Glomerular endothelial cell (primary cell): ENCODE measurements at places on chromosomes 4 and X.

DNA sequence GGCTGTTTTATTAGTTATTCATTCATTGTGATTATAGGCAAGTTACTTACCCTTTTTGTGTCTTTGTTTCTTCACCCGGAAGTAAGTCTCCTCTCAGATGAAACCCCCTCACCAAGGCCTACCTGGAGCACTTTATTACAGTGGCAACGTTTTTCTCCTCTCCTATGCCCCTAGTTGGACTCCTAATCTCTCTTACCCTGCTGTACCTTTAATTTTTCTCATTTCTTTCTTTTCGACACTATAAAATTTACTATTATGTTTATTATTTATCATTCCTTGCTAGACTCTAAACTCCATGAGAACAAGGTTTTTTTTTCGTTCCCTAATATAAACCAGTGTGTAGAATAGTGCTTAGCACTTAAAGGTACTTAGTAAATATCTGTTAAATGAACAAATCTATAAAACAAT, 17.5 kb downstream of the STAP1 start:
- no peak for DNase-seq

DNA sequence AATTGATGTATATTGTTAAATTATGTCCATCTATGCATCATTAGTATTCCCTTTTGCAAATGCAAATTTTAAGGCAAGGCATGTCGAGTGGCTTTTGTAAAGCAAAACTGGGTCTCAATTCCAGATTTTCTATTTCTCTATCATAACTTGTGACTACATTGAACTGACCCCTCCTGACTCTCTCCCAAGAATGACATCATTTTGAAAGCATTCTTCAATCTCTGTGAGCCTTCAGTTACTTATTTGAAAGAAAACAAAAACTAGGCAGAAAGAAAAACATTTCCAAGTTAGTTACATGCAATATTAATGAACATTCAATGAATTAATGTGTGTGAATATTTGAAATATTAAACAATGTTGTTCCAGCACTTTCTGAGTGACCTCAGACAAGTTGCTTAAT, 314.3 kb upstream of the CLNK start:
- DNase-seq = no peak

- no peak for DNase-seq
Measured at GRCh38 chrX:32495855-32496254, 715.5 kb downstream of the DMD start.

DNA sequence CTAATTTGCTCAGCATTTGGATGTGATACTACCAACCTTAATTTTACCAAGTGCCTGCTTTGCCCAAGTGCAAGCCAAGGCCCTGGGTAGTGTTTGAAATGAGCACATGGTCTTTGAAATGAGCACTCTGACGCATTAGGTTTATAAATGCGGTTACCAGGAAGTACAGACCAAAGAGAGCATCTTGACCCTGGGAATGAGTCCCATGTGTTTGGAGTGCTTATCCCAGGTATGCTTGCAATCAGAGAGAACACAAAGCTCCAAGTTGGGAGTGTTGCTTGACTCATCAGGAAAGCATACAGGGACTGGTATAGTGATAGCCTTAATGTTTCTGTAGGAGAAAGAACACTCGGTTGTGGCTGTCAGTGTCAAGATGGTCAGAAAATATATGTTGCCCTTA, 203.6 kb upstream of the MAMLD1 start:
- DNase-seq = no peak

DNA sequence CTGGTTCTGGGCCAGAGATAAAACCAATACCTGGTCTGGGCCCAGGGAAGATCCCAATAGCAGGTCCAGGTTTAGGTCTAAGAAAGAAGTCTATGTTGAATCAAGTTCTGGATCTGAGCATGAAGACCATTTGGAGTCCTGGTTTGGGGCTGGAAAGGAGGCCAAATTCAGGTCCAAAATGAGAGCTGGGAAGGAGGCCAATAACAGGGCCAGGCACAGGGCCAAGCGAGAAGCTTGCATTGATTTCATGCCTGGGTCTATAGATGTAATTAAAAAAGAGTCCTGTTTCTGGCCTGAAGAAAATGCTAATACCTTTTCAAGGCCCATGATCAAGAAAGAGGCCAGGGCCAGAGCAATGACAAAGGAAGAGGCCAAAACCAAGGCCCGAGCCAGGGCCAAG, 3.4 kb downstream of the GPRASP1 start:
- no peak for DNase-seq

DNA sequence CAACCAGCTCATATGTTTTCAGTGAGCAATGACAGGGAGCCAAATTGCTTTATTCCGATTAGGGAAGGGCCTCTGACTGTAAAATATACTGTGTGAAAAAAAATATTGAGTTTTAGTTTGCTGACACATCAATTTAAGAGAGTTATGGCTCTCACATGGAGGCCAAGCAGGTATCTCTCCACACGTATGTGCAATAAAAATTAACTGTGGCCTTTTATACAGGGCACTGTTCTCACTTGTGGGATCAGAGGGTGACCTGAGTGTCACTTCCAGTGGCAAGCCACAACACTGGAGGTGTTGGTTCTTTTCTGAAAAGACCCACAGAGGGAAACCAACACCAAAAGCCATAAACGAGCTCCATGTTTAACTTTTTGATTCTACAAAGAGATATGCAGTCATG, 462.8 kb downstream of the MID1IP1 start:
- no peak for DNase-seq
